Naive thymus-derived CD4-positive, alpha-beta T cell (primary cell): ENCODE measurements at places on chromosomes 1 and 21. TPM values are rescaled to one million over a fixed set of nuclear protein-coding genes. Genes with fewer than 3 reads are reported as not detected.

Gene AZIN2
- total RNA-seq, result 9.0 and 11.3 TPM in 2 replicates

Gene MMEL1
- 3.7 TPM for total RNA-seq

DNA sequence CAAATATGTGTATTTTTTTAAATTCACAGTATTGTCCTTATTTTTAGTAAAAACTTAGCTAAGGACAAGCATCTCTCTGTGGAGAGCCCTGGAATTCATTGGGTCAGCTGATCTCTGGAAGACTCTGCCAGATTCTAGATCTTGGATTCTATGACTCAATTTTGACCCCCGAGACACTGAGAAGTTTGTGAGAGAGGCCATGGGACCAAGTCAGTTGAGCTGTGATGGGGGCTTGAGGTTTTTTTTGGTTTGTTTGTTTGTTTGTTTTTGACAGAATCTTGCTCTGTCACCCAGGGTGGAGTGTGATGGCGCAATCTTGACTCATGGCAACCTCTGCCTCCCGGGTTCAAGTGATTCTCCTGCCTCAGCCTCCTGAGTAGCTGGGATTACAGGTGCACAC, 13.5 kb downstream of the SHISA4 start:
- DNase-seq, result no peak

GRCh38 chr1:103250441-103250861, 142.1 kb upstream of the COL11A1 start:
- DNase-seq, result no peak

GRCh38 chr1:176864211-176864610, 300.3 kb downstream of the ASTN1 start:
- no peak for DNase-seq
